Kidney capillary endothelial cell (primary cell): ENCODE measurements at places on chromosomes 13 and 19.

- DNase-seq = no peak
Measured at GRCh38 chr19:11538232-11539036, at the start of gene CNN1. CNN1 (plus strand) TSS chr19:11538851; CDS start chr19:11538928, 77 bp downstream.

DNA sequence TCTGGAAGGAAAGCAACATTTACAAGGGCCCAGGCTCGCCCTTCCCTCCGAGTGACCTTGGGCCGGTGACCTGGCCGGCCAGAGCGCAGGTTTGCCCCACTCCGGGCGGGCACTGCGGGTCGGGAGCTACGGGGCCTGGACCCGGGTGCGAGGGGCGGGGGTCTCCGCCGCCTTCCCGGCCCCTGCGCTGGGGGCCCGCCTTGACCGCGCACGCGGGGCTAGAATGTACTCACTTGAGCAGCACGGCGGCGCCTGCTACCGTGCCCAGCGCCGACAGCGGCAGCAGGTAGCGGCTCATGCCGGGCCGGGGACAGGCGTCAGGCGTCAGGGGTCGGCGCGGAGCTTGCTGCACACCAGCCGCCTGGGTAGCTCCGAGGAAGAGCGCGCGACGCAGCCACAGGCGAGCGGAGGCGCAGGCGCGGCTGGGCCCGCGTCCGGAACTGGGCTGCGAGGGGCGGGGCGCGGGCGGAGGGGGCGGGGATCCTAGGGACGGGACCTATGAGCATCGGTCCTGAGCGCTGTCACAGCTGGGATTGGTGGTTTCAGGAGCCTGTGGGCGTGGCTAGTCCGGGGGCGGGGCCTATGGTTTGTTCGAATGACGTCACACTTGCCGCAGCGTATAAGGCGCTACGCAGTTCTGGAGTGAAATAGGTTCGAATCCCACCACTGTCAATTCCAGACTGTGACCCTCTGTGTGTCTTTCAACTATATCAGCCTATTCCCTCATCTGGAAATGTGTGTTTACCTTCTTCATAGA, at the start of gene RDH13:
Gene RDH13, minus strand, starts transcription at position 414 of the 757 bp plus-strand sequence. Its CDS starts 116 bp downstream, at position 298.
- peak; percentile 93 for DNase-seq

- DNase-seq = peak; percentile 22
Measured at GRCh38 chr19:53037101-53038097, 7.1 kb upstream of the ERVV-2 start.

DNA sequence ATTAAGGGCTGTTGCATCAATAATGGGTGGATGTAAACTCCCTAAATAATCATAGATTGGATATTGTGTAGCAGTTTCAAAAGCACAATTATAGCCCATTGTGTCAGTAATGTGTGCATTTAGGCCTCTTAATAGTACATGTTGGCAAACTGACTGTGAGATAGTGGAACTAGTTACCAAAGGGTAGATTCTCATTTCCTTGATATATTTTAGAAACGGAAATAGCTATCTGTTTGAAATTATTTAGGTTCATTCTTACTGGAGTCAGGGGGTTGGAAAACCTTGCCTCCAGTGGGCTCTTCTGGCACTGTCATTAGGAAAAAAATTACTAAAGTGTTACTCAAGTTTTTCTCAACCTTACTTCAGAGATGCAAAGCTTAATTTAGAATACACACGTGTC, 1074.9 kb downstream of the PCDH17 start:
- DNase-seq = no peak

DNA sequence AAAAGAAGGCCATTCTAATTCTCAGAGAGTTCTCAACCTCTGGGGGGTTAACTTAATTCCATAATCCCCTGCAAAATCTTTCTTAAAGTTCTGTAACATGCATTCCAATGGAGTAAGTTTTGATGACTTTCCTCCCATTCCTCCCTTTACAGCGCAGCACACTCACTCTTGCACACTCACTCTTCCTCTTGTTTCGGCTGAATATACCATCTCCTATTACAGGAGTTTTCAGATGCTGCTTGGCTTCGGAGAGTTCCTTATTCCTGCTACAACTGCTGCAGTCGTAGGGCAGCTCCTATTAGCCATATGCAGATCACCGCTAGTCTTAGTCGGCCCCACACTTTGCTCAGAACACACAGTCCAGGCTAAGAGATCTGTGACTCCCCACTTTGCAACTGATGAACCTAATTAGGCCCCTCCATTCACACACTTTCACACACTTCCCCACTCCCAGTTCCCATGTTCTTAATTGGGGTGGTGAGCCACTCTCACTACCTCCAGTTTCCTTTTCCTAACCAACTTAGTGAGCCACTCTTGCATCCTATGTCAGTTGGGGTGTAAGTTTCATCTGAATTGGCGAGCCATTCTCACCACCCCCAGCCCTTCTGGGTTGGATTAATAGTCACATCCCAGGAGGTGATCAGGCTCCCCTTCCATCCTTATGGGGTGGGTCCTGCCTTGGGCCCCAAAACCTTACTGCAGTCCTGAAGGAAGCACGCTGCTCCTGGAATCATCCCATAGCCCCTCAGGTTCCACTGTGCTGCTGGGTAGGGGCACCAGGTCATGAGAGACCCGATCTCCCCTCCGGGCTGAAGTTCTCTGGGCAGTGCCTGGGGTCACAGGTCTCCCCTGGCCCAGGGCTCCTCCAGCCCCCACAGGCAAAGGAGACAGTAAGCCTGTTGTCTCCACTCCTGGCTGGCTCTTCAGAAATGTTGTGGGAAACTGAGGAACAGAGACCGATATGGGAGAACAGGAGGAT, 53.9 kb downstream of the OR10H4 start:
- no peak for DNase-seq

DNA sequence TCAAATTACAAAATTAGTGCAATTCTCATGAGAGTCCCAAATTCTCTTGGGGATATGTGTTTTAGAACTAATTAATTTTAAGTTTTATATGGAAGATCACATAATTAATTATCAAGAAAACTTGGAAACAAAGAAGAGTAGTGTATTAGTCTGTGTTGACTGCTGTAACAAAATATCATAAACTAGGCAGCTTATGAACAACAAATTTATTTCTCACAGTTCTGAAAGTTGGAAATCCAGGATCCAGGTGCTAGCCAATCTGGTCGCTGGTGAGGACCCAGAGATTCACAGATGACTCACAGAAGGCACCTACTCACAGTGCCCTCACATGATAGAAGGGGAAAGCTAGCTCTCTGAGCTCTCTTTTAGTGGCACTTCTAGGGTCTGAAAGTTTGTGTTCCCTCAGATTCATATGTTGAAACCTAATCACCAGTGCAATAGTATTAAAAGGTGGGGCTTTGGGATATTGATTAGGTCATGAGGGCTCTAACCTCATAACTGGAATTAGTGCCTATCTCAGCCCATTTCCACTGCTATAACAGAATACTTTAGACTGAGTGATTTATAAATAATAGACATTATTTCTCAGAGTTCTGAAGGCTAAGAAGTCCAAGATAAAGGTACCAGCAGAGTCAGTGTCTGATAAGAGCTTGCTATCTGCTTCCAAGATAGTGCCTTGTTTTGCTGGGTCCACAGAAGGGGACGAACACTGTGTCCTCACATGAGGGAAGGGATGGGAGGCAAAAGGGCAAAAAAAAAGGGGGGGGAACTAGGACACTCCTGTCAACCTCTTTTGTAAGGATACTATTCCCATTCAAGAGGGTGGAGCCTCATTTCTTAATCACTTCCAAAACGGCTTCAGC, 1.5 kb upstream of the ARGLU1 start:
- no peak for DNase-seq

- no peak for DNase-seq
Measured at GRCh38 chr19:34405892-34406660, 1.9 kb downstream of the PDCD2L start.

GRCh38 chr13:21361706-21362105, 97.4 kb downstream of the ZDHHC20 start:
- DNase-seq = no peak

DNA sequence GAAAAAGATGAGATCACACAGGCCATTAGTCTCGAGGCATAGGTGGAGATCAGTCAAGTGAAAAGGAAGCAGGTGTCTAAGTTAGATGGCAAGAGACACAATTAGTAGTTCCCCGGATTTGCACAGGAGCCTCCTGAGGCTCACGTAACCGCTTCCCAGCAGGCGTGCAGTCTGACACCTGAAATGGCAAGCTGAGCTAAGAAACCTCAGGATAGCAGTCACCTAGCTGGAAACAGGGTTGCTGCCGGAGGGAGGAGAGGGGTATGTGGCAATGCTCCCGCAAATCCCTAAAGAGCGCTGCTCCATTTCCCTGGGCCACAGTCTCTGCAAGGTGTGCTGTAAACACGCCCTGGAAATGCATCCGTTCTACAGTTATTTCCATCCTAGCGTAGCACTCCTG, 1151.0 kb downstream of the DIAPH3 start:
- no peak for DNase-seq

DNA sequence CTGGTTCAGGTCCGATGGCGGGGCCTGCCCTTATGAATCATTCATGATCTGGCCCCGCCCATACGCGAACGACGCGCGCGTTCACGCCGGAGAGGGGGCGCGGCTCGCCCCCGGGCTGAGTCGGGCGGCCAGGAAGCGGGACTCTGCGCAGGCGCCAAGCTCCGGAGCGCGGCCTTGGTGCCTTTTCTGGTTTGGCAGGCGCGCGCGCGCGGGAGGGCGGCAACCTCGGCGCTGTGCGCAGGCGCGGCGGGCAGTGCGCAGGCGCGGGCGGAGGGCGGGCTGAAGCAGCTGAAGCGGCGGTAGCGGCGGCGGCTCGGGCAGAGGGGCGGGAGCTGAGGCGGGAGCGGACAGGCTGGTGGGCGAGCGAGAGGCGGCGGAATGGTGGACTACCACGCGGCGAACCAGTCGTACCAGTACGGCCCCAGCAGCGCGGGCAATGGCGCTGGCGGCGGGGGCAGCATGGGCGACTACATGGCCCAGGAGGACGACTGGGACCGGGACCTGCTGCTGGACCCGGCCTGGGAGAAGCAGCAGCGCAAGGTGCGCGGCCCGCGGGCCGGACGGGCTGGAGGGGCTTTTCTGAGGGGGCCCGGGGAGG, at the start of gene ACTN4:
Gene ACTN4, plus strand, starts transcription at position 282 of the 598 bp plus-strand sequence. Its CDS starts 97 bp downstream, at position 379.
- peak; percentile 99 for DNase-seq

- DNase-seq = no peak
Measured at GRCh38 chr19:33887891-33888290, 91.2 kb downstream of the KCTD15 start.

- no peak for DNase-seq
Measured at GRCh38 chr19:16861834-16862233, 27.0 kb upstream of the F2RL3 start.

- DNase-seq = no peak
Measured at GRCh38 chr13:36051082-36051481, 80.1 kb downstream of the DCLK1 start.

DNA sequence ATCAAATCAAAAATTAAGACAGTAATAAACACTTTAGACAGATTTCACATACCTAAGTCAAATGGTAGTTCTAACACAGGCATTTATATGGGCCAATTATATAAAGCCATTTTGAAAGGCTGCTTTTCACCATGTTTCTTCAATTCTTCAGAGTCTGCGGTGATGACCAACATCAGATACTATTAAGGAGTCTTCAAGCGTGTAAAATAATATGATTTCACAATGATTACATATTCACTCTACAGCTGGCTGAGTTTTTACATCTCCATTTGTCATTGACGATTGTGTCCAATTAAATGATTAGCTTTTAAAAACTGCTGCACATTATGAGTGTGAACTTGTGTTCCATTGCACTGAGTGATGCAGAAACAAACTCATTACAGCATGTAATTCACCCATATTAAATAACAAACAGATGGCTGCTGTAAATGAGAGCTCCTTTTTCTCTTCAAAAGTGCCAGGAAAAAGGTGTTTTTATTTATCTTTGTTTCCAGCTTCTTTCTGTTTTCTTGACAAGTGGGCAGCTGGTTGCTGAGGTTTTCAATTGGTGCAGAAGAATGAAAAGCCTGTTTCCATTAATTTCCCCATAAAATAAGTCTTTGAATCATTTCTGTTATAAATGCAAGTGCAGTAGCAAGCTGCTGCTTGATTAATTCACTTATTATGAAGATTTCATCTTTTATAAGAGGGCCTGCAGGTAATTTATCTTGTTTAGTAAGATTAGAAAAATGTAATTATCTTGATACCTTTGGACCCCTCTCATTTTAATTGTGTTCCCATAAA, 676.1 kb upstream of the KLHL1 start:
- DNase-seq = no peak

DNA sequence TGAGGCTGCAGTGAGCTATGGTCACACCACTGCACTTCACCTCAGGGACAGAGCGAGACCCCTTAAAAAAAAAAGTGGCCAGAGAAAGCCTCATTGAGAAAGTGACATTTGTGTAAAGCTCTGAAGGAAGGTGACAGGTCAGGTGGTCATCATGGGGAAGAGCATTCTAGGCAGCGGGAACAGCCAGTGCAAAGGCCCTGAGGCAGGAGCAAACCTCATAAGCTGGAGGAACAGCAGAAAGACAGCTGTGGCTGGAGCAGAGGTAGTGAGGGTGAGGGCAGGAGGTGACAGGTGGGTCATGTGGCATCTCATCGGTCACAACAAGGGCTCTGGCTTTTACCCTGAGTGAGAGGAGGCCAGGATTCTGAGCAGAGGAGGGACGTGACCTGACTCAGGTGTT, 64.4 kb downstream of the RYR1 start:
- no peak for DNase-seq
